ENCODE measurements at places on chromosomes 4 and X. TPM values are rescaled to one million over a fixed set of nuclear protein-coding genes. Genes with fewer than 3 reads are reported as not detected.

The CHM gene
- 12.0 TPM for total RNA-seq

The CLIC2 gene
- 0.40 TPM for total RNA-seq

The CT45A3 gene
- not detected for total RNA-seq

The MCF2 gene
- total RNA-seq, result 0.10 TPM

The CLDN22 gene
- not detected for total RNA-seq

The TCEAL2 gene
- 0.40 TPM for total RNA-seq

The VSIG4 gene
- total RNA-seq, result not detected

The TRPC3 gene
- total RNA-seq, result 1.0 TPM

The GNRHR gene
- not detected for total RNA-seq

Data from activated CD4-positive, alpha-beta memory T cell treated with anti-CD3 and anti-CD28 coated beads for 36 hours (primary cell).